ENCODE measurements at places on chromosomes 11 and 22.

DNA sequence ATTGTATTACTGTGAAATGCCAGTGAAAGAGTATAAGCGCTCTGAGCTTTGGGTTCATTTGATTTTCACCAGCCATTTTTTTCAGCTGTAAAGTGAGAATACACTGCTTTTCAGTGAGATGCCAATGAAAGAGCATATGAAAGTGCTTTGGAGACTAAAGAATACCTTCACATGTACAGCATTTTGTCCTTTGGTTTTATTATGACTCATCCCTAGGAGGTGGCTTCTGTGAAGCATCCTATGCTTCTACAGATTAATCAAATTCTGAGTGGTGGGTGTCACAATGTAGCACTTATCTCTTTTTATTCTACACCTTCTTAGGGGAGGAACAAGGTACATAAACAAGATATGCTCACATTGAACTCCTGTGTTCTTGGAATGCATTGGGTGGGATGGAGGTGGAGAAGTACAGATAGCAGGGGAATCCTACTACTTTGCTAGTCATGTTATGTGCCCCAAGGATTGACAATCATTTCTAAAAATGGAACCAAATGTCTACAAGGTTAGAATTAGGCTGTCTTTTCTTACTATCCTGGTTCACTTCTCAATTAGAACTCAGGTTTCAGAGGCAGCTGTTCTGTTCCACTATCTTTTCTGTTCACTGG is 18.7 kb downstream of the TRIM44 start:
- no peak for DNase-seq

DNA sequence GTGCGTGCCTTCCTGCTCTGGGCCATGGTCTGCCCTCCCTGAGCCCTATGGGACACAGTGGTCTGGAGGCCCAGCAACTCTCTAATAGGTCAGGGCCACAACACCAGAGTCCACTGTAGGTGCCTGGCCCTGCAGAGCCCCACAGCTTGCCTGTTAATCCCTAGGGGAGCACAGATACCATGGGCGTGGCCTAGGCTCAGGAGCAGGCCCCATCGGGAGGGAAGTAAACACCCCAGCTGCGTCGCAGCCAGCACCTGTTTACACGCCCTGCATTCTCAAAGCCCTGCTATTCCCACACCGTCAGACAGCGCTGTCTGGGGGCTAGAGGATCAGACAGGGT is 2.5 kb downstream of the KCTD17 start:
- no peak for DNase-seq

- DNase-seq: no peak
Observed at GRCh38 chr11:69650832-69651344, 9.9 kb downstream of the CCND1 start.

- no peak for DNase-seq
Observed at GRCh38 chr11:115505175-115505574, 960 bp upstream of the CADM1 start.

GRCh38 chr11:849104-849824 is 6.6 kb downstream of the TSPAN4 start:
- DNase-seq: peak; percentile 80

GRCh38 chr11:126232683-126233082 is 21.1 kb downstream of the FAM118B start:
- DNase-seq: no peak

GRCh38 chr11:47495011-47495855 is 46.3 kb upstream of the RAPSN start:
- DNase-seq: no peak

DNA sequence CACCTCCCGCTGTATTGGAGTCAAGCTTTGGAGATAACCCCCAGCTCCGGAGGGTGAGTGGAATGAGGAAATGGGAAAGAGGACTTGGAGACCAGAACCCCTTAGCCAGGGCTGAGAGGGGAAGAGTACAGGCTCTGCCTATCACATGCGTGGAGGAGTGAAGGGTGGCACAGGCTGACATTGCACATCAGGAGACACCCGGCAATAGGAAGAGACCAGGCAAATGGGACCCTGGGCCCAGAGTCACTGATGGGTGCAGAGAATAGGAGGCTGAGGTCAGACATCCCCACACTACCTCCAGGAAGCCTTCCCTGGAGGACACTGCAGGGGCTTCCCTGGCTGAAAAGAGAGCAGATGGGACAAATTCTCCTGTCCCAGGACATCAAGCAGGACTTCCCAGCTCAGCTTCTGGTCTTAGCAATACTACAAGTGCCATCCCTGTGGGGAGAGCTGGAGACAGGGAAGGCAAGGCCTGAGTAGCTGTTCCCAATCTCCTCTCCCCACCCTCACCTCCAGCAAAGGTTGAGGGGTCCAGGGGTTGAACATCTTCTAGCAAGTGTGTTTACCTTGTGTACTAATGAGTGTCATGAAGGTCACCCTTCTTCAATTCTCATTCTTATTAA is 160.7 kb downstream of the BUD13 start:
- DNase-seq: no peak

GRCh38 chr11:28243061-28243460 is 134.9 kb downstream of the METTL15 start:
- no peak for DNase-seq

DNA sequence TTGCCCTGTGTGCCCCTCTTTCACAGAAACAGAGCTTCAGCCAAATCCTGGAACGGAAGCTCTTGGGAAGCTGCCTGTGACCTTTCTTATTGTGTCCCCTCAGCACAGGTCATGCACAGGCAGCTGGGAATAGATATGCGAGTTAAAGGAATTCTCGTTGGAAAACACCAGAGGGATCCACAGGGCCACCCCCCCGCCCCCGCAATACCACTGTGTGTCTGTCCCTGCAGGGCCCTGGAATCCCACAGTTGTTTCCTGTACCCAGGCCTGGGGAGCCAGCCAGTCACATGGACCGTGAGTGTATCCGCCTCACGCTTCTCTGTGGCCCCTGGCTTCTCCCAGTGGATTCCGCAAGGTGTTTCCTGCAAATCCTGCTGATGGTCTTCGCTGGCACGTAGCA is 29.0 kb downstream of the TIMP3 start:
- no peak for DNase-seq

- no peak for DNase-seq
Observed at GRCh38 chr11:79040348-79040747, 400.5 kb downstream of the TENM4 start.

GRCh38 chr11:134407923-134408322 is 4.1 kb downstream of the B3GAT1 start:
- no peak for DNase-seq

DNA sequence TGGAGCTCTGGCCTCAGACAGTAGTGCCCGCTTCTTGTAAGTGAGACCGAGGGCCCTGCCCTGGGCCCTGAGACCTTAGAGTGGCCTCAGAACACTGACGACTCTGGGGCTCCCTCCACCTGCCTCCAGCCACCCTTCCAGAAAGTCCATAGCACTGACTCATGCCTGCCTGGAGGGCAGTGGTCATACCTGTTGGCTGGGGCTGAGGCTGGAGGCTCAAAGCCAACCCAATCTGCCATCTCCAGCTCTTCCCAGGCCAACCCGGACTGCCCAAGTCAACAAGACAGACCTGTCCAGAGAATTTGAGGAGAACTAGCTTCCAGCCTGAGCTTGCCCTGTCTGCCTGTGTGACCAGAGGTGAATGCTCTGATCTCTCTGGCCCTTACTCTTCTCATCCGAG is 66.9 kb upstream of the TTLL12 start:
- DNase-seq: no peak

DNA sequence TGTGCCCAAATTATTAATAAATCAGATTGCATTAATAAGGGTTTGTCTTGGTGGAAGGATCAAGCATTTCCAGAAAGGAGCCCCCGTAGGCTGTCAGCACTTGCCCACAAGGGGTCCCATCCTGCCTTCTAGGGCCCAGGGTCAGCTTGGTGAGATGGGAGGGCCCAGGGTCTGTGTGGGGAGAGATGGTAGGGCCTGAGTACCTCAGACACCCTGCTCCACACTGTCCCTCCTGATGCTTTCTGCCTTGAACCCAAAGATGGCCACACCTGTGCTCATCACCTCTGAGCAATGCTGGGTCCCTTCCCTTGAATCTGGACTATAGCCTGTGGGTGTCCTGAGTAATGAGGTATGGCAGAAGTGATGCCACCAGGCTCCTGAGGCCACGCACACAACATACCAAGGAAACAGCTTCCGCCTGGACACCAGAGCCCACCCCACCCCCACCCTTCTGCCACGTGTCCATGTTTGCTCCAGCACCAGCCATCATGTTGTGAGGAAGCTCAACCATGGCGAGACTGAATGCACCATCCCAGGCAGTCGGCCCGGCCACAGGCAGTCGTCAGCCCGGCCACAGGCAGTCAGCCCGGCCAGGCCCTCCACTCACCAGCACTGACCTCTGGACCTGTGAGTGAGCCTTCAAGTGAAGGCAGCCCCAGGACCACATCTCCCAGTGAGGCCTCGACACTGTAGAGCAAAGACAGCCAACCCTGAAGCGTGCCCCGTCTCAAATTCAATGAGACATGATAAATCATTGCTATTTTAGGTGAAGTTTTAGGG is 6.8 kb downstream of the BET1L start:
- peak; percentile 61 for DNase-seq

GRCh38 chr11:123736769-123737168 is 4.7 kb downstream of the ZNF202 start:
- DNase-seq: no peak

GRCh38 chr11:130894322-130895025 is 21.8 kb downstream of the SNX19 start:
- DNase-seq: peak; percentile 88

DNA sequence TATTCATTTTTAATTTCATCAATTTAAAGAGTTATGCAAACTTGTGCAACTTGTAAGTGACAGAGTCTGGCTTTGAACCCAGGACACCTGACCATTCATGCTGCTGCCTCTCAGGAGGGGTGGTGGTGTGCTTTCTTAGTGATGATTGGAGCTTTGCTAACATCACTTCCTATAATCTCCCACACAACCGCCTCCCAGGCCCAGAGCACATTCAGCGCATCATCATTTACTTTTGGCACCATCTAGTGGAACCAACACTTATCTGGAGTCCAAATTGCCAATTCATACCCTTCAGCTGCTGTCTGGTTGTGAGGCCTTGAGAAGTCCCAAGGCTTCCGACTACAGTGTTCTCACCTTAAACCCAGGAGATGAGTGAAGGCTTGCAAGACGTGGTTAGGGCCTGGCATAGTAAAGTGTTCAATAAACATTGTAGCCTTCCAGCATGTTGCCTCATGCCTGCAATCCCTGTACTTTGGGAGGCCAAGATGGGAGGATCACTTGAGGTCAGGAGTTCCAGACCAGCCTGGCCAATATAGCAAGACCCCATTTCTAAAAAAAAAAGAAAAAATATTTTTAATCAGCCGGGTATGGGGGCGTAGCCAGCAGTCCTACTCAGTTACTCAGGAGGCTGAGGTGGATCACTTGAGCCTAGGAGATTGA is 1.1 kb upstream of the TTLL1 start:
- DNase-seq: peak; percentile 70

DNA sequence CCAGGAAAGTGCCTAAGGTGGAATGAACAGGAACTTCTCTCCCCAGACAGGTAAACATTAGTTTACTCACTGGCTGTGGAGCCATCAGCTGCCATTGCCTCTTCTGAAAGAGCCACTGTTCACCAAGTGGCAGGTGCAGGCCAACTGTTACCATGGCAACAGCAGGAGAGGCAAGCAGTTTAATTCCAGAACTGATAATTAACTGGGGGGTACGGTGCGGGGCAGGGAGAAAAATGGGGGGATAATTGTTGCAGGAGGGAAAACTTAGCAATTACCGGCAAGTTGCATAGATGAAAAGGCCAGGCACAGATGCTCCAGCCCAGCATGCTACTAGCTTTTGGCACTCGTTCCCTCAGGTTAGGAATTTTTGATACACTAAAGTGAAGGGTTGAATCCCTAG is 85.1 kb downstream of the TRIM44 start:
- DNase-seq: no peak

GRCh38 chr11:77435972-77436371 is 37.9 kb downstream of the PAK1 start:
- no peak for DNase-seq

GRCh38 chr22:43789452-43789851 is 22.7 kb downstream of the EFCAB6 start:
- no peak for DNase-seq

DNA sequence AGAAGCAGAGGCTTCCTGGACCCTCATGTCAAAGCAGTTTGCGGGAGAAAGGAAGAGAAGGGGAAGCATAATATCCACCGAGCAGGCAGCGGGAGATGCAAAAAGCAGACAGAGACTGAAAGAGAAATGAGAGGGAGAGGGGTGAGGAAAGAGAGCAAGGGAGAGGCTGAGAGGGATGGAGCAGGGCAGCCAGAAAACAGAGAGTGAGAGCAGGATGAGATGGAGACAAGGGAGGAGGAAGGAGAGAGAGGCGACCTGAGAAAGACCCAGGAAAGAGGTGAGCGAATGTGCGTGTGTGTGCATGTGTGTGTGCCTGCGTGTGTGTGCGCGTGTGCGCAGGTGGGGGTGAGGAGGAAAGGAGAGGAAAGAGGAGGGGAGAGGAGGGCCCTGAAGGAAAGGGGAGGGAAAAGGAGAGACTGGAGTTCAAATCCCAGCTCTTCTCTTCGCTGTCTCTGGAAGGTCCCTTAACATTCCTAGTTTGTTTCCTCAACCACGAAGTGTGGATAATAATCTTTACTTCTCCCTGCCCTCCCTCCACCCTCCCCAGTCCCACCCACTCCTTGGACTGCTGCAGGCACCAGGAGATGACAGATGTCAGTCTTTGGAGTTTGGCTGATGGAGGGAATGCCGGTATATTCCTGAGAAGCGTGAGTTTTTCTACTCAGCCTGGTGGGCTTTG is 67.9 kb downstream of the ISX start:
- DNase-seq: no peak

- DNase-seq: peak; percentile 49
Observed at GRCh38 chr11:117917591-117918151, 11.5 kb downstream of the TMPRSS13 start.

DNA sequence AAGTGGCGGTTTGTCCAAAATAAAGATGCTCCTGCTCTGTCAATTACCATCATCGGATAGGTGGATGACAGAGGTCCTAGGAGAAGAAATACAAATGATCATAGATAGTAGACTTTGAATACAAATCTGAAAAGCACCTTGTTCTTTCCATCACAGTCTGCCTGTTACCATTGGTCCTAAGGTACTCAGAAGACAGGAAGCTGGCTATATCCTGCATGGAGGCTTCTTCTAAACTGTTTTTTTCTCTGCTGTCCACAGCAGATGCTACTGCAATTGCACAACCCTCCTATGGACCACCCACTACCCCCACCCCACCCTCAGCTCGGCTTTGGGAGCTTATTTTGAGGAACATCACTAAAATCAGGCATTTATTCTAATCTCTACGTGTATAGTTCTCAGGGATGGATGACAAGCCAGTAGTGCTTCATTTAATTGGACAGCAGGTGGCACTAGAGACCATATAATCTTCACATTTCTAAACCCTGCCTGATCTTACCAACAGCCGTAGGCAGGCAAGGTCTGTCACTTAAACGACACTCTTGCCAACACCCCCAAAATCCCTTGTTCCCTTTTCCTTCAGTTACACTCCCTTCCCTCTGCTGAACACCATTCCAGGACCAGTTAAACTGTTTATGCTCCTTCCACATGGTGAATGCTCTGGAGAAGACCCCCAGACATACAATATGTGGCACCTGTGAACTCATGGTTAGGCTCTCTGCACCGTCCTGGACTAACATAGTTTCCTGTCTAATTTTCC is 6.6 kb upstream of the PTS start:
- no peak for DNase-seq

GRCh38 chr22:49514641-49515040 is 313.0 kb downstream of the BRD1 start:
- peak; percentile 10 for DNase-seq

GRCh38 chr11:73999581-74000306 is 9.1 kb downstream of the UCP3 start:
- DNase-seq: no peak

Measured in activated effector memory CD4-positive, alpha-beta T cell treated with anti-CD3 and anti-CD28 coated beads, Interleukin-2, amount 50 U/mL, for 16 hours (primary cell).